Astrocyte (in vitro differentiated cells and primary cell): ENCODE measurements at places on chromosomes 6 and 20.
A peak's percentile ranks its signal among the peaks of the same experiment; 100 is the strongest.

- peak; percentile 70 for DNase-seq
Observed at GRCh38 chr6:28606424-28607391, 81.0 kb downstream of the GPX5 start.

DNA sequence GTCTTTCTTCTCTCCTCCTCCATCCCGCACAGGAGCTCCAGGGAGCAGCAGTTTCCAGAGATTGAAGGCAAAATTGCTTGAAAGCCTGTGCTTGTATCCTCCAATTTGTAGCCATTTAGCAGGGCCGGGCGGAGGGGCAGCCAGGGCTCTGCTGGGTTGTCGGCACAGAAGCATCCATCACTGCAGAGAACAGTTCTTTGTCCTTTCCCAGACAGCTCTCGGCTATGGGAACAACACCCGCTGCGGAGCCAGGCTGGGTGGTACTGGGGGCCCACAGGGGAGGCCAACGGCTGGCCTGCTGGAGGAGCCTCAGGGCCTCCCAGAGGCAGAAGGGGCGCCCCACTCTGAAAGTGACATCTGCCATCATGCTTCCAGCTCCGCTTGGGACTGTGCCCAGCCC is 7.8 kb downstream of the HRH3 start:
- no peak for DNase-seq

DNA sequence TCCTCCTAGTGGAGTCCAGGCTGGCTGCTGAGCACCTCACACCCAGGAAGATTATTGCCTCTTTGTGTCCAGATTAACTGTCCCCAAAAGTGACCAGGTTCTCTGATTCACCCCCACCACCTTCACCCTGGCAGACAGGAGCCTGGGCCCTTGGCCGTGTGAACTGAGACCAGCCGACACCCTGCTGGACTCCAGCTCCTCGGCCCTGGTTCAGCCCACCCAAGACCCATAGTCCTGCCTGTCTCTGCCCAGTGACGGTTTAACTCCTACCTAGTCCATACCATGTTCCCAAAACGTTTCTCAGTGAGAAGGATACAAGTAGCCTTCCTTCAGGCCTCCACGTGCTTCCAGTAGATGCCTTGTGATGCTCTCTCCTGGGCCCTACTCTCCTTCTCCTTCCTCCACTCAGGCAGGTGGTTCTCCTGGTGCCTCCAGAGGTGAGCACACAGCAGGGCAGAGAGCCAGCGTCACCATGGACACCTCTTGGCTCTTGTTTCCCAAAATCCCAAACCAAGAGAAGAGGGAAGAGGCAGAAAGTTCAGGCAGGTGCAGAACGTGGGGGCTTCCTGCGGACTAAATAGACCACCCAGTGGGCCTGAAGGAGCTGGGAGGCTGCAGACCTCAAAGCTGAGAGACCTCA is 134.4 kb upstream of the CST7 start:
- no peak for DNase-seq

- DNase-seq, result no peak
Observed at GRCh38 chr6:157376241-157376640, 4.7 kb upstream of the ZDHHC14 start.

DNA sequence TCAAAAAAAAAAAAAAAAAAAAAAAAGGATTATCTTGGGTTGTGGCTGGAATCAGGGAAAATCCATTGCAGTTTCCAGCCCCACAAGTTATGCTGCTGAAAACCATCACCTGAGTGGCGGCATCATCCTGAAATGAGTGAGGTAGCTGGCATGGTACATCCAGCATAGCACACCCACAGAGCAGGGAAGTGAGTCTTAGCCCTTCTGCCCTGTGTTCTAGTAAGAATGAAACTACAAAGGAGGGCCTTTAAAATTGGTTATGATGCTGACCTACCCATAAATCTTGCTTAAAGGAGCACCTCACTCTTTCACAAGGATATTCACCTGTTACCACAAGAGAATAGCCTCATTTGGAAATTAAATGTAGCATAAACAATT is 119.2 kb downstream of the NFATC2 start:
- no peak for DNase-seq

- DNase-seq, result peak; percentile 33
Observed at GRCh38 chr6:7243179-7243981, 69.6 kb downstream of the SSR1 start.
